Kidney (tissue), 22 donors: ENCODE measurements at places on chromosomes 7 and 10. TPM values are rescaled to one million over a fixed set of nuclear protein-coding genes. Genes with fewer than 3 reads are reported as not detected.

DNA sequence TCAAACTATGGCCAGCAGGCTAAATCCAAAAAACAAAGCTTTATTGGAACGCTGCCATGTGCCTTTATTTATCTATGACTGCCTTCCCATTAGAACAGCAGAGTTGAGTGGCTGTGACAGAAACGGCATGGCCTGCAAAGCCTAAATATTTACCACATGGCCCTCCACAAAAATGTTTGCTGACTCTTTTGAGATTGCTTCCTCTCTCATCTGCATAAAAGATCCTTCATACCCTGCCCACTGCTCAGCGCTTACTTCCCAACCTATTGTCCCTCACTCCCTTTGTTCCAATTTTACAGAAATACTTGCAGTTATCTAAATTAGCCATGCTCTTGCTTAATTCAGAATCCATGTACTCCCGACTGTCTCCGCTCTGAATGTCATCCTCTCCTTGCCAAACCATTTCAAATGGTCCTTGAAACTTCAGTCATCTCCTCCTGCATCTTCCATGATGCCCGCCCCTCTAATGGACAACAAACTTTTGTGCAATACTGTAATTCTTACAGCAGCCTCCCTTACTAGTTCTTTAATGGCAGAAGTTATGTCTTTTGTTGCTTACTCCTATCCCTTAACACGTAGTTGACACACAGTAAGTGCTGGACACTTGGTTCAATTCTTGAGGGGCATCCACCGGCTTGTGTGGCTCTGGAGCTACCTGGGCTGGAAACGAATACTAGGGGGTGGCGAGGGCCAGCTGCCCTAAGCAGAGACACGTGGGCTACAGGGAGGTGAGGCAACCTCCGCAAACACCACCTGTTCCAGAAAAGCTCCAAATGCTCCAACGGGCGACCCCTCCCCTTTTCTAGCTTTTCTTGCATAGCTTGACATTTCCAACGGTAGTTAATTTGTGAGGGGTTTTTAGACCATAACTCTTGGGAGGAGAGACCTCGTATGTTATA lies 832 bp downstream of the XRCC2 start:
- H3K4me3 ChIP-seq: peak overlapping the region; percentile 72
- no peaks in the 10 kb centered on the region for H3K27me3 ChIP-seq
- H3K36me3 ChIP-seq: no peaks in the 10 kb centered on the region
- peaks cover 4% of the 10 kb centered on the region for H3K4me1 ChIP-seq
- no peak overlapping the region for H3K27ac ChIP-seq
- DNase-seq: peak; percentile 34

DNA sequence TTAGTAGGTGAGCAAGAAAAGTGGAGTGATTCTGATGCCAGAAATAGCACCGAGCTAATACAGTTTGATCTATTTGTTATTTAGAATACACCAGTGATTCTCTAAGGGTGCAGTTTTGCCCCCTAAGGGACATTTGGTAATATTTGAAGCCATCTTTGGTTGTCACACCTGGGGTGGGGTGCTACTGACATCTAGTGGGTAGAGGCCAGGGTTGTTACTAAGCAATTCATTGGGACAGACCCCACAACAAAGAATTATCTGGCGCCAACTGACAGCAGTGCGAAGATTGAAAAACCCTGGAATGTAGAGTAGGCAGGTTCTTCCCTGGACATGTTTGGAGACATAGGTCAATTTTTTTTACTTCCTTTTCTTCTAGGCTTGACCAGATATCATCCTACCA lies 14.6 kb downstream of the PALS2 start:
- H3K4me3 ChIP-seq: no peak overlapping the region
- no peak overlapping the region for H3K27ac ChIP-seq
- H3K4me1 ChIP-seq: no peaks in the 10 kb centered on the region
- no peaks in the 10 kb centered on the region for H3K27me3 ChIP-seq
- H3K36me3 ChIP-seq: no peaks in the 10 kb centered on the region

GRCh38 chr10:133048266-133048665 lies 39.5 kb upstream of the ADGRA1 start:
- H3K4me3 ChIP-seq: no peak overlapping the region
- H3K27me3 ChIP-seq: peaks cover 2% of the 10 kb centered on the region
- H3K27ac ChIP-seq: no peak overlapping the region
- H3K36me3 ChIP-seq: no peaks in the 10 kb centered on the region
- peaks cover 4% of the 10 kb centered on the region for H3K4me1 ChIP-seq

DNA sequence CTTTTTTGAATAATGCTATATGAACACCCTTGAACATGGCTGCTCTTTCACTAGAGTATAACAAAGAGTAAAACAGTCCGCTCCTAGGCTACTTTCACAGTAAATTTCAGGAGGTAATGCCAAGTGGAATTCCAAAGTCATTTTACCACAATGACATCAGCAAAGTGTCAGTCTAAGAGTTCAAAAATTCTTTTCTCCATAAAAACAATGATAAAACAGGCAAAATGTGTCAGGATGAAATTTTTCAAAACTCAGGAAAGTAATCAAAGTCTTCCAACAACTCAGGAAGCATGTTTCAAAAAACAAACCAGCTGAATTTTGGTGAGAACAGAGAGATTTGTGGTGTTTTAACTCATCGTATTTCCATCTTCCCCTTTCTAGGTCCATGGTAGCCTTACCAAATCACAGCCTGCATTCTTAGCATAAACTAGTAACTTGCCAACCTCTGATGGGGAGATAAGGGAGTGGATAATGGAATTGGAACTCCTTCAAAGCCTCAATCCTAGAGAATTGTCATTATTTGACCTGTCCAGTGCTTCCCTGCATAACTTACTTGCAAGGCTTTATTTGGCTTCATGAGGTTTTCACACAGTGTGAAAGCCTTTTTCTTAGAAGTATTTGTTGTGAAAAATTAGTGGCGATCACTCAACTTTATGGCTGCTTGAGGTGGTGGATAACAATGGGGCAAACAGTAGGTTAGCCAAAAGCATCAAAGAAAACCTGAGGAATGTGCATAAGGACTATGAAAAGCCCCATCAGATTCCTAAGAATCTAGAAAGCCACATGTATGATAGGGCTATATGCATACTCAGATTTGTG lies 302.7 kb downstream of the HDAC9 start:
- no peaks in the 10 kb centered on the region for H3K4me1 ChIP-seq
- H3K27me3 ChIP-seq: no peaks in the 10 kb centered on the region
- no peak overlapping the region for H3K4me3 ChIP-seq
- DNase-seq: peak; percentile 11
- H3K27ac ChIP-seq: no peak overlapping the region

DNA sequence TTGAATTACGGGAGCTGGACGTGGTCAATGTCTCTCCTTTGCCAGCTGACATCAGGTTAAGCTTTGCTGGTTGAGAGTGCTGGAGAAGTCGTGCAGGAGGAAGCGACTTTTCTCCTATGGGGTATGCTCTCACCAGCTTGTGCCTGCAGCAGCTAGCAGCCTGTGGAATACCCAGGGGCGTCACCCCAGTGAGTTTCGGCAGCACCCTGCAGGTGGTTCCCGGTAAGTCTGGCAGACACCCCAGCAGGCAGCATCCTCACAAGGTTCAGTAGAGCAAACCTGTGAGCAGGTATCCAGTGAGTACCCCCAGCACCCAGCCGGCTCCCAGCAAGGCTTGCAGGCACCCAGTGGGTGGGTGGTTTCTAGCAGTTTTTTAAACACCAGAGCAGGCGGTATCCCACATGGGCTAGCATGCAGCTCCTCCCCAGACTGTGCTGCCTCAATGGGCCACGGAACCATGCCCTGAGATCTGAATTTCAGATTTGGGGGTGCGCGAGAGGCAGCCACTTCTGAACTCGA lies 74.8 kb upstream of the SVIL start:
- no peaks in the 10 kb centered on the region for H3K4me1 ChIP-seq
- no peaks in the 10 kb centered on the region for H3K36me3 ChIP-seq
- H3K4me3 ChIP-seq: no peak overlapping the region
- no peak overlapping the region for H3K27ac ChIP-seq
- H3K27me3 ChIP-seq: no peaks in the 10 kb centered on the region
- DNase-seq: peak; percentile 63

DNA sequence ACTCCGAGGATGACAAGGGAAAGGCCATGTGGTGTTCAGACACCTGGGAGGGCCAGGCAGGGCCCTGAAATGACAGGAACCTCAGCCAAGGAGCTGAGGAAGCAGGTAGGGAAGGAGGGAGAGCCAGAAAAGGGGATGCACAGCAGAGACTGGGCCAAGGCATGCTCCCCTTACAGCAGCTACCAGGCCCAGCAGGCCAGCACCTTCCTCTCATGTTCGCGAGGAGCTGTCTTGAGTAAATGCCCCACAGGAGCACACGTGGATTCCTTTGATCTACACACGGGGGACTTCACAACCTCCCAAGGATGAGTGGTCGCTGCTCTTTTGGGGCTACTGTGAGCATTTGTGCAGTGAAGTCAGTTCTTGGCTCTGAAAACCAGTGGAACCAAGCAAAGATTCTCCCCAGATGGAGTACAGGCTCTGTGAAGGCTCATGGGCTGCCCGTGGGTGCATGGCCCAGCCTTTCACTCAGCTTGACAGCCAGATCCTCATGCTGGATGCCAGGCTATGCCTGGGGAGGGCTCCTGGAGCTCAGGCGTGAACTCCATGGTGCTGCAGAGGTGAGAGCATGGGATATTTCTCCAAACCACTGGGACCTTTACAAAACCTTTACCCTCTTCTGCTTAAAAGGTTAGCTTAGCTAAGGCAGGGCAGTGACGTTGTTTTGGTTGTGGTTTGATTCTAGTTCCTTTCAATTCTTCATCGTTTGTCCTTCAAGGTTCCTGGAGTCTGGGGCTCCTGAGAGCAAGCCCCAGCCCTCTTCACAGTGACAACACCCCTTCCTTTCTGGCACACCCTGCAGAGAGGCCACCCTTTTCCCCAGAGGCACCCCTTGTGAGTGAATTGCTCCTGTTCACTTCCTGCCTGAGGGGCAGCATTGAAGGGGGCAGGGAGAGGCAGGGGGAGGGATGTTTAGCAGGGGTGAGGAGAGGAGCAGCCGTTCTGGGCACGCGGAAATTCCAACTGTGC lies 74.2 kb upstream of the ZPBP start:
- H3K4me3 ChIP-seq: no peak overlapping the region
- no peak overlapping the region for H3K27ac ChIP-seq
- no peaks in the 10 kb centered on the region for H3K27me3 ChIP-seq
- H3K4me1 ChIP-seq: no peaks in the 10 kb centered on the region

GRCh38 chr10:132227851-132228390 lies 41.2 kb downstream of the DPYSL4 start:
- peaks cover 4% of the 10 kb centered on the region for H3K4me1 ChIP-seq
- no peaks in the 10 kb centered on the region for H3K27me3 ChIP-seq
- no peak overlapping the region for H3K4me3 ChIP-seq
- DNase-seq: no peak
- no peaks in the 10 kb centered on the region for H3K36me3 ChIP-seq

GRCh38 chr10:80855348-80855971 lies 317.8 kb downstream of the SH2D4B start:
- H3K36me3 ChIP-seq: no peaks in the 10 kb centered on the region
- H3K4me3 ChIP-seq: no peak overlapping the region
- H3K27ac ChIP-seq: no peak overlapping the region
- H3K4me1 ChIP-seq: no peaks in the 10 kb centered on the region
- DNase-seq: no peak

- no peaks in the 10 kb centered on the region for H3K4me1 ChIP-seq
- no peak for DNase-seq
- no peaks in the 10 kb centered on the region for H3K36me3 ChIP-seq
- H3K27me3 ChIP-seq: no peaks in the 10 kb centered on the region
- H3K27ac ChIP-seq: no peak overlapping the region
These were observed 591.0 kb upstream of the PFKP start for GRCh38 chr10:2476218-2476811.

DNA sequence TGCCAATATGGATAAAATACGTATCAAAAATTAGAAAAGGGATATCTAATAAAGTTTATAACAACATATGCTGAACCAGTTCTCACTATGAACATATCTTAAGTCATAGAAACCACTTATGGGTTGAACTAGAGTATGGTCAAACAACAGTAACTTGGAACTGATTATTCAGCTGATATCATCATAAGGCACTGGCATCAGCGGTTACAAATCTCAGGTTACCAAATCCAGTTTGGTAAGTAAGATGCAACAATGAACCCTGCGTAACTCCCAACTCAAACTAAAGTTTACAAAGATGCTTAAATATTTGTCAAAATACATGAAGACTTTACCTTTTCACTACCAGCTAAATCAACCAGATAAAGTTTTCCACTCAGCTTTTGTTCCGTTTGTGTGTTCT lies 19.3 kb downstream of the KIF5B start:
- H3K27me3 ChIP-seq: no peaks in the 10 kb centered on the region
- H3K4me3 ChIP-seq: no peak overlapping the region
- peaks cover 7% of the 10 kb centered on the region for H3K36me3 ChIP-seq
- H3K4me1 ChIP-seq: no peaks in the 10 kb centered on the region
- DNase-seq: no peak

GRCh38 chr7:11591055-11591633 lies 240.9 kb downstream of the THSD7A start:
- H3K4me1 ChIP-seq: no peaks in the 10 kb centered on the region
- DNase-seq: no peak
- H3K27ac ChIP-seq: no peak overlapping the region

DNA sequence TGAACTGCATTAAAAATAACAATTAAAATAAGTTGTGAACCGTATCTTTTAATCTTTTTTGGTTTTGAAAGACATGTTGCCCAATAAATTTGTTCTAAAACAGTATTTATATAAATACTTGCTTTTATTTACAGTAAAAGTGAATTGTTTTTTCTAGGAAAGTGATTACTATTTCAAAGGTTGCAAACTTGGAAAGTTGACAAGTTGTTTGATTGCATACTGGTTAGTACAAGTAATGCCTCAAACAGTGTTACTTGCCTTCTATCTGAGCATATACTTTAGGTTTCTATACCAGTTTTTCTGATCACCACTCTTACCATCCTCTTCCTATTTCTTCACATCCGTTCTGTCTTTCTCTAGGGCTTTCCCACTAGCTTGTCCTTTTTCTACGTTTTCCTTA lies 212.6 kb downstream of the FOXP2 start:
- H3K36me3 ChIP-seq: no peaks in the 10 kb centered on the region
- no peaks in the 10 kb centered on the region for H3K4me1 ChIP-seq
- no peak for DNase-seq
- no peak overlapping the region for H3K4me3 ChIP-seq
- H3K27me3 ChIP-seq: no peaks in the 10 kb centered on the region
- H3K27ac ChIP-seq: no peak overlapping the region

The LIPA gene
- 43.8 TPM for polyA plus RNA-seq

The SRRM3 gene
- polyA plus RNA-seq: 0.99 TPM

The ELMO1 gene
- 6.0 TPM for polyA plus RNA-seq

The FRMPD2 gene
- 0.34 TPM for polyA plus RNA-seq

The RTKN2 gene
- 0.24 TPM for polyA plus RNA-seq
